ENCODE measurements at places on chromosomes 13 and 19.

DNA sequence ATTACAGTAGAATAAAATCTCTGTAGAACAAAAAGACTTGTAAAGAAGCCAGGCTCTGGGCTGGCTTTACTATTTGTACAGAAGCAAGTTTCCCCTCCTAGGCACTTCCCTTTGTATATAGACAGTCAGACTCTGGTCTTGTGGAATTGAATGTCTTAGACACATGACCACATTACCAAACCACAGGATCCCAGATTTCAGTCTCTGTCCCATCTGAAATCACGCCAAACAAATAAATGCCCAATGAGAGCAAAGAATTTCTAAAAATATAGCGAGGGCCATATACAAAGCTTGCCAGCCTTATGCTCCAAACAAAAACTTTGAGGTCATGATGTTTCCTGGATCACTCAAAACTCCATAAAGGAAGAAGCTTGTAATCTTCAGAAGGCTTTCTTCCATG is 23.9 kb downstream of the CCDC70 start:
- H3K27me3 ChIP-seq: no peaks in the 10 kb centered on the region
- H3K4me1 ChIP-seq: no peaks in the 10 kb centered on the region
- no peaks in the 10 kb centered on the region for H3K36me3 ChIP-seq
- H3K27ac ChIP-seq: no peak overlapping the region
- DNase-seq: no peak
- H3K4me3 ChIP-seq: no peak overlapping the region

- no peaks in the 10 kb centered on the region for H3K36me3 ChIP-seq
- no peak overlapping the region for H3K4me3 ChIP-seq
- no peak overlapping the region for H3K27ac ChIP-seq
- no peak for DNase-seq
- no peaks in the 10 kb centered on the region for H3K27me3 ChIP-seq
Observed at GRCh38 chr19:28898249-28898648, 314.7 kb downstream of the UQCRFS1 start.

- peaks cover 7% of the 10 kb centered on the region for H3K36me3 ChIP-seq
- H3K27me3 ChIP-seq: no peaks in the 10 kb centered on the region
- no peak overlapping the region for H3K4me3 ChIP-seq
- H3K4me1 ChIP-seq: no peaks in the 10 kb centered on the region
- H3K27ac ChIP-seq: no peak overlapping the region
- no peak for DNase-seq
Observed at GRCh38 chr19:33812388-33813330, 16.0 kb downstream of the KCTD15 start.

DNA sequence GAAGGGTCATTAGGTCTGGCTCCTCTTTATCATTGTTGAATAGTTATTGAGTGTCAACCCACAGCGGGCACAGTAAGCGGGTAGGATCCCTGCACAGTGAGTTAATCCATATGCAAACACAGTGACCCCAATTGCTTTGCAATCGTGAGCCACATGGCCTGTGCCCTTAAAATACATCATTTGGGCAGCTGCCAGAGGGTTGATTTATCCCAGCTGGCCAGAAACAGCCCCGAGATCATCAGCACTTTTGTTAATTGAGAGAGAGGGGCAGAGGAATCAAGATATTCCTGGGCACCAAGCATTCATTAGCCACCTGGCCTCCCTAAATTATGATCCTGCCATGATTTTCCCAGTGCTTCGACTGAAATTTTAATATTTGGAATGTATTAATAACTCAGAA is 9.8 kb upstream of the CNMD start:
- H3K36me3 ChIP-seq: no peaks in the 10 kb centered on the region
- H3K4me3 ChIP-seq: no peak overlapping the region
- H3K4me1 ChIP-seq: no peaks in the 10 kb centered on the region
- H3K27ac ChIP-seq: no peak overlapping the region

DNA sequence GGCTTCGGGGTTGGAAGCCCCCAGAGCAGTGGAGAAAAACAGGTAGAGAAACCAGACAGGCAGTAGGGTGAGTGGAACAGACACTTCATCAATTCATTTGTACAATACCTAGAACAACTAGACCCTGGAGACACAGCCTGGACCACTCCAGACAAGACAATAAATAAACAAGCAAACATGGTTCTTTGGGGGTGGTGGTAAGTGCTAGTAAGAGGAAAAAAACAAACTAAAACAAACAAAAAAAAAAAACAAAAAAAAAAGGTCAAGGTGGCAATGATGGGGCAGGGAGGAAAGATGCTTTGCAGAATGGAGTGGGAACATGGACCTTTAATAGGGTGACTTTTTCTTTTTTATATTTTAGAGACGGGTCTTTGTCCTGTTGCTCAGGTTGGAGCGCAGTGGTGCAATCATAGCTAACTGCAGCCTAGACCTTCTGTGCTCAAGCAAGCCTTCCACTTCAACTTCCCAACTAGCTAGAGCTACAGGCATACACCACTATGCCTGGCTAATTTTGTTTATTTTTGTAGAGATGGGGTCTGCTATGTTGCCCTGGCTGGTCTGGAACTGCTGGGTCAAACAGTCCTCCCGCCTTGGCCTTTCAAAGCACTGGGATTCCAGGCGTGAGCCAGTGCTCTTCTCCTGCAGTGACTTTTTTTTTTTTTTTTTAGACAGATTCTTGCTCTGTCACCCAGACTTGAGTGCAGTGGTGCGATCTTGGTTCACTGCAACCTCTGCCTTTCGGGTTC is 3.1 kb downstream of the JUNB start:
- peaks cover 11% of the 10 kb centered on the region for H3K4me1 ChIP-seq
- no peak overlapping the region for H3K4me3 ChIP-seq
- H3K36me3 ChIP-seq: no peaks in the 10 kb centered on the region
- no peak for DNase-seq
- H3K27me3 ChIP-seq: no peaks in the 10 kb centered on the region
- no peak overlapping the region for H3K27ac ChIP-seq

- no peak for DNase-seq
- H3K4me3 ChIP-seq: no peak overlapping the region
- no peak overlapping the region for H3K27ac ChIP-seq
- no peaks in the 10 kb centered on the region for H3K27me3 ChIP-seq
Observed at GRCh38 chr13:28476919-28477708, 17.8 kb downstream of the FLT1 start.

DNA sequence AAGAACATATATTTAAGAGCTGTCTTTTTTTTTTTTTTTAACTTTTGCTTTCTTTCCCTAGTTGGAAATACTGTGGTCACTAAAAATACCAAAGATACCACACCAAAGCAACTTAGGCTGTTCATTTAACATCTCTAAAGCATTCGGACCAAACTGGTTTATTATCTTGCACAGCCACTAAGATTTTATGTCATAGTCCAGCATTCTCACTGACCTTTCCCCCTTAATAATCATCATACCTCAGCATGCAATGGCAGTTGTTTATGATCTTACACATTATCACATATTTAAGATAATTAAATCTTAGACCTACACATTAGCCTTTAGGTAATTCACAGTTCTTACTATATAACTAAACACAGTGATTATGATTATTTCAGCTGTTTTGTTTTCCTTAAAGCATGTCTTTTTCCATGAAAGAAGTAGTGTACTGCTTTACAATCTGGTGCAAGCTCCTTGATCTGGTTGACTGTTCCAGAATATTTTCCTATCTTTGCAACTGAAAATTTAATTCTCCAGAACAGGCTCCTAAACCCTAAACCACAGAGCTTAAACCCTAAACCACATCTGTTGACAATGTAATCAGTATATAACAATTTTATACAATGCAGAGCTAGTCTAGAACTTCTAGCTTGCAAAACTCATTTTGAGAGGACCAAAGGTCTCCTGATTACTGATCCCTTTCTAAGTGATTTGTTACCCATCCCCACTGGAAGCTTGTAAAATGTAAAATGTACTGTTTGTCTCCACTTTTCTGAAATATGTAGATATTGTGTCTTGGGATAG is 74.2 kb downstream of the CDK8 start:
- no peaks in the 10 kb centered on the region for H3K27me3 ChIP-seq
- DNase-seq: no peak
- H3K27ac ChIP-seq: no peak overlapping the region
- H3K4me3 ChIP-seq: no peak overlapping the region
- no peaks in the 10 kb centered on the region for H3K36me3 ChIP-seq

GRCh38 chr13:113089693-113090414 is 15.7 kb upstream of the F7 start:
- H3K27me3 ChIP-seq: no peaks in the 10 kb centered on the region
- DNase-seq: peak; percentile 37
- no peak overlapping the region for H3K27ac ChIP-seq
- H3K4me3 ChIP-seq: no peak overlapping the region

GRCh38 chr19:49109569-49110233 is 4.5 kb upstream of the LIN7B start:
- H3K4me3 ChIP-seq: no peak overlapping the region
- DNase-seq: no peak
- H3K4me1 ChIP-seq: no peaks in the 10 kb centered on the region
- no peak overlapping the region for H3K27ac ChIP-seq

GRCh38 chr19:46860846-46861690 is at the start of gene ARHGAP35:
Gene ARHGAP35, plus strand, starts transcription at chr19:46860997. Its CDS starts 57,679 bp downstream, at chr19:46918676.
- H3K36me3 ChIP-seq: peaks cover under 1% of the 10 kb centered on the region
- peaks cover 13% of the 10 kb centered on the region for H3K4me1 ChIP-seq
- H3K27me3 ChIP-seq: no peaks in the 10 kb centered on the region
- H3K4me3 ChIP-seq: peak within 1 kb of the TSS; percentile 93
- H3K27ac ChIP-seq: peak within 1 kb of the TSS; percentile 99
- no peak for DNase-seq

DNA sequence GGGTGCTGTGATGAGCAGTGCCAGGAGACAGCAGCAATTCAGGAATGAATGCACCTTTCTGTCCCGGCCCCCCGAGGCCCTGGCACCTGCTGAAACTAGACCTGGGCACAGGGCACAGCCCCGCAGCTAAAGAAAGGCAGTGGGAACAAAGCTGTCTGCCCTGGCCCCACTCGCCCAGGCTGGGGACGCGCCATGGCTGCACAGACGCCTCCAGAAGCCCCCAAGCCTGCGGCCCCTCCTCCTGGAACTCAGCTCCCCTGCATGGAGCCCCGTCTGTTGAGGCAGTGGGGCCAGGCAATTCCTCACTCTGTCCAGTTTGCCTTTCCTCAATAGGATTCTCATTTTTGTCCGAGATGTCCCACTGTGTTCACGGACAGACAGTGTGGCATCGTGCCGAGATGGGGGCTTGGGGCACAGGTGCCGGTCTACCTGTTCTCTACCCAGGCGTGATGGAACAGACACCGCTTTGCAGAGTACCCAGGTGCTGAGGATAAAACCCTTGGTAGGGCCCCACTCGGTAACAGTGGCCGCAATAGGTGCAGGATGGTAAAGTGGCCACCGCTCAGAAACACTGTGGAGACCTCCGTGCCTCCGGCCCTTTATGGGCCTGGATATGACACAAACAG is 146.5 kb upstream of the SOX1 start:
- no peak overlapping the region for H3K27ac ChIP-seq
- DNase-seq: no peak
- no peak overlapping the region for H3K4me3 ChIP-seq
- H3K36me3 ChIP-seq: no peaks in the 10 kb centered on the region
- no peaks in the 10 kb centered on the region for H3K4me1 ChIP-seq
- no peaks in the 10 kb centered on the region for H3K27me3 ChIP-seq

GRCh38 chr19:33646306-33646705 is 24.6 kb downstream of the CHST8 start:
- no peak overlapping the region for H3K4me3 ChIP-seq
- H3K36me3 ChIP-seq: no peaks in the 10 kb centered on the region
- H3K4me1 ChIP-seq: no peaks in the 10 kb centered on the region
- no peak overlapping the region for H3K27ac ChIP-seq
- DNase-seq: no peak

- no peaks in the 10 kb centered on the region for H3K36me3 ChIP-seq
- H3K27ac ChIP-seq: no peak overlapping the region
- no peaks in the 10 kb centered on the region for H3K4me1 ChIP-seq
- no peaks in the 10 kb centered on the region for H3K27me3 ChIP-seq
- H3K4me3 ChIP-seq: no peak overlapping the region
- DNase-seq: no peak
Observed at GRCh38 chr19:49710372-49710951, 19.5 kb downstream of the CPT1C start.

DNA sequence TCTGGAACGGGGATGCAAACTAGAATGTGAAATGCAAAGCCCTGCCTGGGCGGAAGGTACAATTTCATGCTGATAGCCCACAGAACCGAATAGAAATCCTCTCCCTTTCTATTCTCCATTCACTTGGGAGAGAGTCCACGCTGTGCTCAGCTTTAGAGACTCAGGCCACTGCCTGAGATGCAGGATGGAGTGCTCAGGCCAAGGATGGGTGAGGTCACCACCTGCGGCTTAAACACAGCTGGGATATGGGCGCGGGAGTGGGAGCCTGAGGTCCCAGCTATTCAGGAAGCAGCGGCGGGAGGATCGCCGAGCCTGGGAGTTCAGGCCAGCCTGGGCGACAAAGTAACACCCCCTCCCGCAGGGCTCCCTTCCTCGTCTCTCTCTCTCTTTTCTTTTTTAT is 446 bp upstream of the ZNF83 start:
- H3K27me3 ChIP-seq: no peaks in the 10 kb centered on the region
- peak; percentile 63 for DNase-seq
- H3K27ac ChIP-seq: no peak overlapping the region
- peak overlapping the region; percentile 15 for H3K4me3 ChIP-seq
- H3K36me3 ChIP-seq: no peaks in the 10 kb centered on the region

- no peak overlapping the region for H3K27ac ChIP-seq
- H3K27me3 ChIP-seq: no peaks in the 10 kb centered on the region
- no peak overlapping the region for H3K4me3 ChIP-seq
- no peaks in the 10 kb centered on the region for H3K4me1 ChIP-seq
- H3K36me3 ChIP-seq: no peaks in the 10 kb centered on the region
- no peak for DNase-seq
Observed at GRCh38 chr13:50573066-50573465, 270.4 kb downstream of the DLEU7 start.

GRCh38 chr13:65336916-65337315 is 1893.2 kb downstream of the PCDH9 start:
- no peaks in the 10 kb centered on the region for H3K4me1 ChIP-seq
- no peaks in the 10 kb centered on the region for H3K27me3 ChIP-seq
- no peak overlapping the region for H3K27ac ChIP-seq

DNA sequence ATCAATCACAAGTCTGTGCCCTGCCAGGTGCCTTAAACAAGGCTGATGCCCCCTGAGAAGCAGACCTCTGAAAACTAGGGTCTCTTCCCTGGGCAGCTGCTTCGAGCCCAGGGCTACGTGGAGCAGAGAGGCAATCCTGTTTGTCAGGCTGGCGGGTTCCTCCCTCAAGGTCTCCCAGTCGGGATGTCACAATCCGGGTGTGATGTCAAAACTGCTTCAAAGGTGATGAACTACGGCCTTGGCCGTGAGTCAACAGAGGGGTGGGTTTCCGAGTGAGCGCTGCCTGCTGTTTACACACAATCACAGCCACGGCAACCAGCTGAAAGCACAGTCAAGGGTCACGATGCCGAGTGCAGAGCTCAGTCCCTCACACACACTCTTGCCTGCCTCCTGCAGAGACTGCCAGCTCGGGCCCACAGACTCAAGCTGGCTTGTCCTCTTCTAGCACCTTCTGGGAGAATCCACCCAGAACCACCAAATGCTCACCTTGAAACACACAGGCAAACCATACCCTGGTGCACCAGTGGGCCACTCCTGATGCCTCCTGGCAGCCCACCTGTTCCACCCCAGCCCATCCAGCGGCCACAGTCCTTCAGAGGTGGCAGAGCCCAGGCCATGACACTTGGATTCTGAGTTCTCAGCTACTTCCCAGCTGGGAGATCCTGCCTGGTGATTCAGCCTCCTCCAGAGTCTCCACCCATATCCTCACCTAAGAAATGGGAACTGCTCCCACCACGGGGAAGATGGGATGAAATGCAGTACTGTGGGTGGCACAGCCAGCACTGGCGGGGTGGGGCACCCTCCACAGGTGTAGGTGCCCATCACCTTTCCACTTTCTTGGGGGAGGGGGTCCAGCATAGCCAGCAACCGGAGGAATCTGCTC is 6.8 kb downstream of the ELL start:
- no peaks in the 10 kb centered on the region for H3K27me3 ChIP-seq
- peak; percentile 81 for DNase-seq
- H3K4me3 ChIP-seq: no peak overlapping the region
- peaks cover 2% of the 10 kb centered on the region for H3K4me1 ChIP-seq
